ENCODE measurements at places on chromosomes 2 and 18.

- no peak for DNase-seq
Measured at GRCh38 chr2:226317970-226318369, 481.6 kb downstream of the IRS1 start.

DNA sequence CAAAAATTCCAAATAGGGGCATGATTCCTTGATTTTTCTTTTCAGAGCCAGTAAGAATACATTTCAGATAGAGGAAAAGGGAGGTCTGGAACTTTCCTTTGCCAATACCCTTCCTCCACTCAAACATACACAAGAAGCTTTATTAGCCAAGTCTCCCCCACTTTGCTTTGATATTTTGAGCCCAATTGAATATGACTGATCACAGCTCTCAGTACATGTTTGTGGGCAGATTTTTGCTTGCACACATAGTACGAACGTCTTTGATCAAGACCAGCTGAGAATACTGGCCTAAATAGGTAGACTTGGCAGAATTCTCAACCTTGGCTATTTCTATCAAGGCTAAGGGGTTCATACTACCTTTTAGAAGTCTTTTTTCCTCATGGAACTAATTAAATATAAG, 148.8 kb upstream of the PGAP1 start:
- no peak for DNase-seq

- DNase-seq = no peak
Measured at GRCh38 chr2:67216103-67216502, 181.0 kb upstream of the ETAA1 start.

- no peak for DNase-seq
Measured at GRCh38 chr2:100542418-100542817, 20.4 kb upstream of the PDCL3 start.

DNA sequence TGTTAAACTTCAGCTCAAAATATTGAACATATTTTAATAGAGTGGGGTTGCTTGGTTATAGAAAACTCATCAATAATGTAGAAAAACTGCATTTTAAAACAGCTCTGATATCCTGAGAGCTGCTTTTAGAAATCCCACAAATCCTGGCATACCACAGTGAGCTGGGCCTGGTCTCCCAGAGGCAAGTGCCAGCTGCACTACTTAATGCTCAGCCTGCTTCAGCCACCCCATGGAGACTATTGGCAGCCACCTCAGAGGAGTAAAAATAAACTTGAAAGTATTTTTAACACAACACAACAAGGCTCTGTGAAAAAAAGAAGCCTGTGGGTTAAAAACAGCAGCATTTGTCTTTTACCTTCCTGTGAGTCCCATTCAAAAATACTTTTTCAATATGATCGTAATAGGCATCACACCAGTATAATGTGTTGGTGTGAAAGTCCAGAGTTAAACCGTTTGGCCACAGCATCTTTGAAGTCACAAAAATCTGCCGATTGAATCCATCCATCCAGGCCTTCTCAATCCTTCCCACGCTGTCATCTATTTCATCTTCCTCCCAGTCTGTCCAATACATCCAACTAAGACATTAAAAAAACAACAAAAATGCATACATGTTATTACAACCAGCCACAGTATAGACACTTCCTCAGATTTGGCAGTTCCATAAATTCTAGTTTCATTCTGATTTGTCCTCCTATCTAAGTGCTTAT, 1115.3 kb downstream of the LRP1B start:
- no peak for DNase-seq

GRCh38 chr18:78144669-78145068, 834.9 kb upstream of the SALL3 start:
- DNase-seq = no peak

- DNase-seq = no peak
Measured at GRCh38 chr2:43178055-43178598, 48.3 kb downstream of the ZFP36L2 start.

DNA sequence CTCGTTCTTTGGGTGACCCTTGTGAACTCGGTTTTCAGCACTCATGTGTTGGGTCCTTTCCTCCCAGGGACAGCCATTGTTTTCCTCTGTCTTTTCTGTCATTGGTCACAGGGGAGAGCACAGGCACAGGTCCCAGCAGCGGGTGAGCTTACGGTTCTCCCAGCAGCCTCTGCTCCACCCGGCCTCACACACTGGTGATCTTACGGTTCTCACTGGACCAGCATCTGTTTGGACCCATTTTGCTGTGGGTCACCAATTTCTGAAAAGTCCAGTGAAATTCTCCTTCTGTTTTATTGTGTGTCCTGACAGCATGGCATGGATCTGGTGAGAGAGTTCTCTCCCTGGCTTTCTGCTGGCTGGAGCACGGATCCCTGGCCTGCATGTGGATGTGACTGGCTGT, 49.8 kb upstream of the ANKRD62 start:
- DNase-seq = no peak

GRCh38 chr2:12819103-12819475, 102.4 kb downstream of the TRIB2 start:
- DNase-seq = no peak

GRCh38 chr2:40487602-40488001, 35.7 kb upstream of the SLC8A1 start:
- DNase-seq = no peak

GRCh38 chr2:207317378-207317984, 151.7 kb upstream of the KLF7 start:
- no peak for DNase-seq

- no peak for DNase-seq
Measured at GRCh38 chr2:143903172-143903856, 616.6 kb downstream of the ZEB2 start.

GRCh38 chr18:67108894-67109293, 407.6 kb downstream of the DSEL start:
- DNase-seq = no peak

DNA sequence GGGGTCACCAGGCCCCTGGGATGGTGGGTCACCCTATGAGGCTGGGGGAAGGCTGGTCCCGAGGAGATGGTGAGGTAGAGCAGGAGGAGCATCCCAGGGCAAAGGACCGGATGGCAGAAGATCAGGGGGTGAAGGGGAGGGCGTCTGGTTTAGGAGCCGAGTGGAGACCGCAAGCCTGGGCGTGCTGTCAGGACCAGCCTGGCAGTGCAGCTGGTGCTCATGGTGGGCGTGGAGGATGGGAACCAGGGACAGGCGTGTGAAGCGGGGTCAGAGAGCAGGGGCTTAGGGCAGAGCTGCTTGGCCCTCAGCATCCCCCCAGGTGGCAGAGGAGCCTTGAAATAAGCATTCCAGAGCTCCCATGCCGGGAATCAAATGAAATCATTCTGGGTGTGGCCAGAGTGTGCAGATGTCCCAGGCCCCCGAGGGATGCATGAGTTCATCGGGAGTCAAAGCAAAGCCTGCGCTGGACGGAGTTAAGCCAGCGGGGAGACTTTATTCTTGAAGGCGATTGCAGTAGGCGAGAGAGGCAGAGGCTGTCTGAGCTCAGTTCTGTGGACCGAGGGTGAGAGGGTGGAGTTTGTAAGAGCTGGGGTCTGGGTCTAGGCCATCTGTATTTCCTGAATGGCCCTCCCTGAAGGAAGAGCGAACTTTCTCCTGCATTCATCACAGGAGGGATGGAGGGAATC, 33.1 kb upstream of the MBP start:
- DNase-seq = no peak

DNA sequence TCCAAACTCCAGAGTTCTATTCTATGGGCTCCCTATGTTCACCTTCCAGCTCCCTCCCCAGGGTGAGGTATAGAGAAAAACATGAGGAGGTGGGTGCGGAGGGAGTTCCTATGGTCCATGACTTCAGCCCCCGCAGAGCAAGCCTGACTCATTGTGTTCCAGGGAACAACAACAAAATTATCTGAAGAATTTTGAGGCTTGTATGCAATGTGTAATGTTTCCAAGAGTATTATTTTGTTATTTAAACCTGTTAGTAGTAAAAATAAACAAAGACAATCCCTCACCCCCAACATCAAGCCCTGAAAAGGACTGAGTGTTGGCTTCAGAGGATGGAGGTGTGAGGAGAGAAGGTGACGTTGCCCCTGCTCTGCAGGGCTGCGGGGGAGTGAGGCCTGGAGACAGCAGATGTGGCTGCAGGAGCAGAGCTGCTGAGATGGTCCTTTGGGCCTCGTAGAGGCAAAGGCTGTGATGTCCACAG, 29.0 kb downstream of the LAMA3 start:
- no peak for DNase-seq

- DNase-seq = no peak
Measured at GRCh38 chr2:15703365-15703869, 111.7 kb downstream of the DDX1 start.

DNA sequence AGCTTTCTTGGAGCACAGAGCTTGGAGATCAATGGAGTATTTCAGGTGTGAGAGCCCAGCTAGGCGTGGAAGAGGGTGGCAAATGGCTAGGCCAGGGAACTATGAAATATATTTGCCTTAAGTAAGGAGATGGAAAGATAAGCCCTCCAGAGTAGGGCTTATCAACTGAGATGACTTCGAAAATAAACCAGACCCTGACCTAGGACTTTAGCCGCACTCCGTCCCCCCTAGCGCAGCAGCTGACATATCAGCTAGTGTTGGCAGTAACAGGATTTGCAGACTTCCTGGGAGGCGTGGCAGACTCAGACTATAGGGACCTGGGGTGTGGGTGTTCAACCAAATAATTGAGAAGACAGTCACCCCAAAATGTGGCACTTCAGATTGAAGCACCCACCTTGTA, 127.7 kb upstream of the EPAS1 start:
- DNase-seq = no peak

DNA sequence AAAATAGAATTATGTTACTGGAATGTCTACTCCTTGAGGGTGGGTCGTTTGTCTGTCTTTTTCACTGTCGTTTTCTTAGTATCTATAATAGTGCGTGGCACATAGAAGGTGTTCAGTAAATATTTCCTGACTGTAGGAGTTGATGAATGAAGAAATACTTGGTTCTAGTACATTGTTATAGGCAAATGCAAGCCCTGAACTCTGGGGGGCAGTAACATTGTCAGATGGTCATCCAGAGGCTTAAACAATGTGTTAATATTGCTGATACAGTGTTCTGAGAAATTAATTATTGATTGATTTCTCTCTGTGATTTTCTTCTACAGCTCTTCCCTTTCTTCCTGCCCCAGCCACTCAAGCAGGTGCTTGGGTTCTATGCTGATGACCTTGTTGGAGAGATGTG, 24.4 kb upstream of the THOC1 start:
- no peak for DNase-seq

DNA sequence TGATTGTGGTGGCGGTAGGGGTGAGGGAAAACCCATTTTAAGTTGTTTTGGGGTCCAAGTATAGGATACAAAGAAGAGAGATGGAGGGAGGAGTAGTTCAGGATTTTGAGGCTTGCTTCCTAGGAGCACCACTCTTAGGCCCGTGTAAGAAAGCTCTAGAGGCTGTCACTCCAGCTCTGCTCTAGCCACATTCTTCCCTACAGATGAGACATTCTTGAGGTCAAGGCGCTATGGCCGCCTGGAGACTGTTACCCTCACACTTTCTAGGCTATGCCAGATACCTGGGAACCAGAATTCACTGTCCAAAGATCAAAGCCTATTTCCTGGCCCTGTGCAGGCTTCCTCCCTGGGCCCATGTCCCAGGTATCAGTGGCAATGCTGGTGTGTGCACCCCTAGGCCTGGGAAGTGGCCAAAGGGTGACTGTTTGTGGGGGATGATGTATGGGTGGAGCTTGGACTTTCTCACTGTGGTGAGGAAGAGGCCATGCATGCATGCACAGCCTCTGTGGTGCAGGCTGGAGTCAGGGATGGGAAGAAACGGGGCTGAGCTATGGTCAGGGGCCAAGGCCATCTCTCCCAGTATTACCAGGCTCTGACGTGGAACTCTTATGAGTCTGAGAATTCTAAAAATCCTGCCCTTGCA, 7.0 kb upstream of the TTL start:
- no peak for DNase-seq

- no peak for DNase-seq
Measured at GRCh38 chr18:8654503-8655451, 45.5 kb downstream of the RAB12 start.

DNA sequence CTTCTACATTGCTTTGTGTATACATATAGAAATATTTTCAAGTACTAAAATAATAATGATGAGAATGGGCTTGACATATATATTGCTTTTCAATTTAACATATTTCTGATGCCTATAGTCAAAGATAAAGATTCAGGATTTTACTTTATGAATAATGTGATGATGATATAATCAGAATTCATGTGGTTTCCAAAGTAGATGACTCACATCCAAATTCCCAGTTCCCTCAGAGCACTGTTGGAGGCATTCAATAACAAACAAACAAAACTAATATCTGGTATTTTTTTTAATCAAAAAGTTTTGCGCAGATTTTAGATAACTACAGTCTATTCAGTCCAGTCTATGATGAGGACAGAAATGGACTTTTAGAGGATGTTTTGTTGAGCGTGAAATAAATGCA, 2094.5 kb upstream of the CELF4 start:
- no peak for DNase-seq

- no peak for DNase-seq
Measured at GRCh38 chr18:48826806-48827205, 124.0 kb downstream of the SMAD7 start.

DNA sequence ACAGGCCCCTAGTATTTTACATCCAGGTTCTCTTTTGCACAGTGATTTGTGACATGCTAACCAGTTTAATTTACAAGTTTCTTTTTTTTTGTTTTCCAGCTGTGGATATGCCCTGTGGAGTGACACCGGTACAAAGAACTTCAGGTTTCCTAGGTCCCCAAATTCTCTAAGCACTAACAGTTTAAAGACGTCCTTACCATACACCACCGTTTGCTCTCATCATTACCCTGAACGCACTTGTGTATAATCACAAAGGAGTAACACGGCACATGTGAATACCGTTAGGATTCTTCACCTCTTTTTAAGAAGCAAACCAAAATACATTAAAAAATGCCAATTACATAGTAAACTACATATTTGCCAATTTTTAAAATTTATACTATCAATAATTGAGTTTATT, 853 bp downstream of the LANCL1 start:
- no peak for DNase-seq

DNA sequence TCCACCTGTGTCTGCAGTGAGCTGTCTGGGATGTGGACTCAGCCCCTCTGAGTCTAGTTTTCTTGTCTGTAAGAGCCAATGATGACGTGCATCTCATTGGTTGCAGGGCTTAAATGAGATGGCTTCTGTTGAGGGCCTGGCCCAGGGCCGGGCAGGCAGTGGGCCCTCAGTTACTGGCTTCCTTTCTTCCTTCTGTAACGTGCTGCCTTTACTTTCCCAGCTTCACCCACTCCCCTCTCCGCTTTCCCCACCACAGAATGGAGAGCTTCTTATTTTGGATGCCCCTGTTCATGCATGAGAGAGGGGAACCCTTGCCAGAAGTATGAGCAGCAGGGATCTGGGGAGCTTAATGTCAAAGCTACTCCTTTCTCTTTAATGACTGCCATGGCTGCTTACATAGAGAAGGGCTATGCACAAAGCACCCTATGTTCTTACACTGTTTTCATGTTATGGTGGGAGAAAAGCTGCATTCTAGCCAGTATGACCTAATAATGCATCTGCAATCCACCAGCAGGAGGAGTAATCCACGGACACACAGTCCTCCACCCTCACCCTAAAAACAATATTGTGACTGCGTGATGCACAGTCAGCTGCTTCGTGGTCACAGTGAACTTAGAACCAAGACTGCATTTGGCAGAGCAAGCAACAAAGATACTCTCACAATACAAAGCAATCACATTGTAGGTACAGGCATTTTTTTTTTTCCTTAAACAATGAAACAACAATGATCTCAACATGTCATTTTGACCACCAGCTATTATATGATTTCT, 37.2 kb downstream of the CREG2 start:
- DNase-seq = no peak

All from activated T-cell treated with anti-CD3 and anti-CD28 coated beads for 24 hours (primary cell).